OCI-M1 (cell line): ENCODE measurements at places on chromosomes 5 and 9.
A peak's percentile ranks its signal among the peaks of the same experiment; 100 is the strongest.

DNA sequence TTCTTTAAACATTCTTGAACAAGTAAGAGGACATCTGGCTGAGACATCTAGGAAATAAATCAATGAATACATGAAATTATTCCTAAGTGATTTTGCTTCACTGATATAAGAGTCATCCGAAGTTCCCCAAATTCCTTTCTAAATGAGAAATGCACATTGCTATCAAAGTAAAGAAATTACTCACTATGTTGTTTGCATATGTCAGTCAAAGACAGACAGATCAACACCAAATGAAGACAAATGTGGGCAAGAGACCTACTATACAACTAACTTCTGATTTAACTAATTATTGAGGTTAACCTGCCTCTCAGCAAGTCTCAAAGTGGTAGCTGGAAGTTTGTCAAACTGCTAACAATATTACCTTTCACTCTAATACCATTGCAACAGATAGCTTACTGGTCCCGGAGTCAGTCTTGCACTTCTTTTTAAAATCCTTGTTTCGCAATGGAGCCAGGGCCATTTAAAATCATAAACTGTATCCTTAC is 13.2 kb downstream of the TUT7 start:
- no peak for DNase-seq

- DNase-seq, result peak; percentile 4
These were observed 121.7 kb upstream of the ZNF366 start for GRCh38 chr5:72628771-72629371.

DNA sequence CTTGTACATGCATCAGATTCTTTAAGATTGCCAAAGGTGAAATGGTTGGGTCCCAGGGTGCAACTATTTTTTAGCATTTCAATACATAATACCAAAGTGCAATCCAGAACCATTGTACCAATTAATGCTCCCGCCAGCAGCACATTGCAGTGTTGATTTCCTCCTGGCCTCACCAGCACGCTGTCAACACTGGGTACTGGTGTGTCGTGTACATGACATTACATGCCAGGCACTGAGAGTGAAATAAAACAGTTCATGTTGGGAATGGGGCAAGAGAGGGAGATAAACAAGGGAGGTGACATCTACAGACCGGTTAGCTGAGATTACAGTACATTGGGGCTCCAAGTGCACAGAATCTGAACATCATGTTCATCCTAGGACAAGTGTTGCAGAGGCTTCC is 37.8 kb downstream of the HMGCS1 start:
- no peak for DNase-seq

DNA sequence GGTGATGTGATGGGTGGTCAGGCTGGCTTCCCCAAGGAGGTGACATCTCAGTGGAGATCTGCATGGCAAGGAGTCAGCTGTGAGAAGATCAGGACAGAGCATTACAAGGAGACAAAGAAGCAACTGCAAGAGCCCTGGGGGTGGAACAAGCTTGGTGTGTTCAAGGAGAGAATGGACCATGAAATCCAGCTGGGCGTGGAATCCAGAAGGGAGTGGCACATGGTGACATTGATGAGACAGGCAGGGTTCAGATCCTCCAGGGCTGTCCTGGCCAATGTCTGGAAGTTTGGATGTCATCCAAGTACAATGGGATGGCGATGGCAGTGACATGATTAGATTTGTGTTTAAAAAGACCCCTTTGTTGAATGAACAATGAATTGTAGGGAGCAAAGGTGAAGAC is 175.6 kb downstream of the MACROH2A1 start:
- DNase-seq, result no peak

GRCh38 chr5:111756581-111757354 is at the start of gene NREP:
TSS of gene NREP (minus strand) at chr5:111757194. CDS start at chr5:111755772, 1,422 bp downstream.
- peak; percentile 87 for DNase-seq

DNA sequence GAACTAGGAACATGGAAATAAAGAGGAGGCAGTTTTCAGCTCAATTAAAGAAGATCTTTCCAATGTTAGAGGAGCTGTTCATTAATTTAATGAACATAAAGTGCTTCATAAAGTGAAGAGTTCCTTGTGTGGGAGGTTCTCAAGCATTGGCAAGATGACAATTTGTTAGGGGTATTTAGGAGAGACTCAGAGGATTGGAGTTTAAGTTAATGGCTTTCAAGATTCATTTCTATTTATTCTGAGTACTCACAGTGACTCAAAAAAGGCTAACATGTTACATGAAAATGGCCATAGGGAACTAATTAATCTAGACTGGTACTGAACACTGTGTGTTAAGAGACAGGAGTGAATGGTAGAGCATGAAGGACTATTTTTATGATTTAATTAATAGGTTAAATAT is 55.4 kb upstream of the CDH12 start:
- peak; percentile 33 for DNase-seq
